ENCODE measurements at places on chromosomes 3 and 15. TPM values are rescaled to one million over a fixed set of nuclear protein-coding genes. Genes with fewer than 3 reads are reported as not detected.

Gene SGO1
- total RNA-seq = 29.7 TPM

Gene CAND2
- total RNA-seq = 1.7 TPM

Gene HYAL1
- 0.07 TPM for total RNA-seq

Gene APOD
- total RNA-seq = 0.27 TPM

Gene SQOR
- 92.6 TPM for total RNA-seq

All from T-helper 2 cell treated with Interferon-gamma antibody and Interleukin-4, amounts not matched to agents 100 ng/mL and 5 ng/mL, for 36 hours (primary cell).